NCI-H1436 treated with DMSO at 0.1 percent for 48 hours (cell line): ENCODE measurements at places on chromosomes 3 and 15.

GRCh38 chr15:89132611-89133507 is 44.6 kb downstream of the ABHD2 start:
- DNase-seq = no peak

DNA sequence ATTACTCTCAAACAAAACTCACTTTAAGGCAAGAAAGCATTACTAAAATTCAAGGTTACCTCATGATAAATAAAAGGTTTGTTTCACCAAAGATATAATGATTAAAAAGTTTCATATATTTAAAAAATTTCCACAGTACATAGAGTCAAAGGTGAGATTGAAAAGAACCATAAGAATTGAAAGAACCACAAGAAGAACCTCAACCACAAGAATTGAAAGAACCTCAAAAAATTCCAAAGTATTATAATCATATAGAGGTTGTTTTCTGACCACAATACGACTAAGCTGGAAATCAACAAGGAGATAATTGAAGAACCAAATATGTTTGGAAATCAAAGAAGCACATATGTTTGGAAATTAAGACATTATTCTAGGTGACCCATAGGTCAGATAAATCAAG is 52.7 kb downstream of the SLC25A36 start:
- no peak for DNase-seq

DNA sequence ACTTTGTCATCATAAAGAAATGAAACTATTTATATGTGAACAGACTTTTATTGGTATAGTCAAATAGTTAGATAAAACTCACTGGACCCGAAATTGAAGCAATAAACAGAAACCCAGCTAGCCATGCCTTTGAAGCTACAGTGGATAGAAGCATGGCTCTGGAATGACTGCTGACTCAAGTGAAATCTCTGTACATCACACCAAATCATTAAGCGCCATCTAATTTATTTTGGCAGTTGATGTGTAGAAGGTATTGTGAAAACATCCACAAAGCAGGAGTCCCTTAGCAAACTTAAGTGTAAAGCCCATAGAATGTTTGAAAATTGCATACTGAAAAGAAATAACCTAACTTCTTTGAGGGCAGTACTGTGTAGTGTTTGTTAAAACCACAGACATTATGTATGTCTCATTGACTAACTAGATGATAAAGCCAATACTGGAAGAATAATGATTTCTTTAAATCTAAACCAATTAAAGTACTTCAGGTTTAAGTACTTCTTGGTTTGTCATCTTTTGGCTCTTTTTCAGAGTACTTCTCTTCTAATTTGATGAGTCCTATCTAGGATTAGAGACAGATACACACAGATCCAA is 42.8 kb upstream of the FBXL22 start:
- no peak for DNase-seq

GRCh38 chr3:113339616-113340244 is 101.6 kb downstream of the CFAP44 start:
- DNase-seq = no peak

GRCh38 chr3:125110876-125111480 is 55.2 kb upstream of the HEG1 start:
- DNase-seq = no peak

GRCh38 chr15:40925863-40926658 is 3.1 kb upstream of the DLL4 start:
- no peak for DNase-seq
